Cortex of kidney (tissue), 1 donor: ENCODE measurements at places on chromosomes 12 and 14.

GRCh38 chr14:67423424-67423823, 11.5 kb upstream of the PLEK2 start:
- no peak for DNase-seq

DNA sequence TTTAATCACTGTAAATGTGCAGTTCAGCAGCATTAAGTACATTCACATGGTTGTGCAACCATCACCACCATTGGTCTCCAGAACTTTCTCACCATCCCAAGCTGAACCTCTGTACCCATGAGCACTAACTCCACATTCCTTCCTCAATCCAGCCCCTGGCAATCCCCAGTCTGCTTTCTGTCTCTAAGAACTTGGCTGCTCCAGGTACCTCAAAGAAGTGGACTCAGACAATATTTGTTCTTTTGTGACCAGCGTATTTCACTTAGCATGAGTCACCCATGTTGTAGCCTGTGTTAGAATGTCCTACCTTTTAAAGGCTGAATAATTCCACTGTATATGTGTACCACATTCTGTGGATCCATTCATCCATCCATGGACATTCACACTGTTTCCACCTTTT, 64.6 kb downstream of the SLC24A4 start:
- no peak for DNase-seq

- DNase-seq: no peak
Measured at GRCh38 chr12:82757059-82757458, 70.4 kb downstream of the TMTC2 start.

DNA sequence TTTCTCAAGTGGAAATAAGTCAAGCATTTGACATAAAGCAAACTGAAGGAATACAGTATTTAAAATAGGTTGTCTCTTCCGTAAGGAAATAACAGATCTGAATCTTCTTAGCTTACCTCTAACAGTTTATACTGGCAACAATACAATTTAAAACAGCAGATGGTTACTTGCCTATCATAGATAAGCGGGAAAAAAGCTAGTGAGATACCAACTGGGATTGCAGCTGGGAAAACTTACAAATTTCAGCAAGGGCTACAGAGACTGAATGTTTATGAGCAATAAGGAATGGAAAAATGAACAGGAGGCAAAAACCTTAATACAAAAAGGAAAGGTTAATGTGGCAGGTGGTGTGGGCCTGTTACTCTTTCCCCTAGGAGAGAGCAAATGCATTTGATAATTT, 220.0 kb downstream of the RASSF9 start:
- no peak for DNase-seq

GRCh38 chr12:1670358-1671268, 20.3 kb upstream of the ADIPOR2 start:
- no peak for DNase-seq

DNA sequence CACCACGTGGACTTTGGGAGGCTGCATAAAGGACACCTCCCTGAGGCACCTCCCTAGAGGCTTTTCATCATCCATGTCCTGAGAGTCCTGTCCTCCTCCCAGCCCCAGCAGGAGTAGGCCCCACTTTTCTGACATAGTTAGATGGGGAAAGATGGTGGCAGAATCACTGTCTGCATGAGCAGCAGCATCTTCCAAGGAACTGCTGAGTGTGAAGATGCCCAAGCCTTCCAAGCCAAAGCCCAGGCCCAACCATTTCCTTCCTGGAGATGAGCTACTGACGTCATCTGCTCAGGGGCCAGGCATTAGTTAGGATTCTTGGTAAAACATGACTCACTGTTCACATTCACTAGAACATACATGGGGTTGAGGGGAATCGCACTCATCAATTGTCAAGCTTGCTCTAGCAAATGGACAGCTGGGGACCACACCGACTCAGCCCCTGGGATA, 37.3 kb downstream of the VDR start:
- DNase-seq: no peak

DNA sequence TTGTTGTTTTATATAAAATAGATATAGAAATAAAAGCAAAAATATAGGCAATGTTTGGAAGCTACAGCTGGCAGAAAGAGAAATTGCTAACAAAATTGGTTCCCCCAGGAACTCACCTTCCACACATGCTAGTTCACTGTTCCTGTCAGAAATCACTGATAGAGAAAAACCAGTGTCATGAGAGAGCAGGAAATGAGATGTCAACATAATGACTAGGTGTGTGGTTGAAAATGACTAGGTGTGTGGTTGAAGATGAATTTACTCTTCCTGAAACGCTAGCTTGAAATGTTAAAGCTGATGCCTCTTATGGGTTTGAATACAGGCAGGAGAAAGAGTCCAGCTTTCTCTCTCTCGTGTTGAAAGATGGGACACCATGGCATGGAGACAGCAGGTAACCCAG, 216.3 kb downstream of the C12orf42 start:
- no peak for DNase-seq

DNA sequence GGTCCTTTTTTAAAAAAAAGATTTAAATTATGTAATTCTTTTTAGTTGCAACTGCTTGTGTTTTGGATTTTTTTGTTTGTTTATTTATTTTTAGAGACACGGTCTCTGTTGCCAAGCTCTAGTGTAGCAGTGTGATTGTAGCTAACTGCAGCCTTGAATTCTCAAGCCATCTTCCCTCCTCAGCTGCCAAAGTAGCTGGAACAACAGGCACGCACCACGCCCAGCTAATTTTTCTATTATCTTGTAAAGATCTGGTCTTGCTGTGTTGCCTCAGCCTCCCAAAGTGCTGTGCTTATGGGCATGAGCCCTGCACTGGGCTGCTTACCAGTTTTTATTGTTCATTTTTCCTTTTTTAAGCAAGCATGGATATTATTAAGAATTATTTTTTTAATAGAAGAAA, 10.6 kb upstream of the ART4 start:
- DNase-seq: no peak

DNA sequence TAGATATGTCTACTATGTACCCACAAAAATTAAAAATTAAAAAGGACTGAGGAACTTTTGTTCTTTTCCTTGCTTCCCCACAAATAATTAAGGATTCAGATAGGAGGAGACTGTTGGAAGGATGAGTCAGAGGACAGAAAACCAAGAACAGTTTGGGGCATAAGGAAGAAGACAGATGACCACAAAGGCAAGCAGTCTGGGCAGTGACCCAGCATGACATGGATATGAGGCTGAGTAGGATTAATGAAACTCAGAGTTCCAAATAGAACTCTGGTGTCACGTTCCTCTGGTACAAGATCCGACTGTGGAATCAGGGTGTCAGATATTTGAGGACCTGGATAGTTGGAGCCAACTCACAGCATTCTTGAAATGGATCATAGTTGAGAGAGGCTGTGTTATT, 89.3 kb upstream of the SLC38A4 start:
- DNase-seq: no peak

DNA sequence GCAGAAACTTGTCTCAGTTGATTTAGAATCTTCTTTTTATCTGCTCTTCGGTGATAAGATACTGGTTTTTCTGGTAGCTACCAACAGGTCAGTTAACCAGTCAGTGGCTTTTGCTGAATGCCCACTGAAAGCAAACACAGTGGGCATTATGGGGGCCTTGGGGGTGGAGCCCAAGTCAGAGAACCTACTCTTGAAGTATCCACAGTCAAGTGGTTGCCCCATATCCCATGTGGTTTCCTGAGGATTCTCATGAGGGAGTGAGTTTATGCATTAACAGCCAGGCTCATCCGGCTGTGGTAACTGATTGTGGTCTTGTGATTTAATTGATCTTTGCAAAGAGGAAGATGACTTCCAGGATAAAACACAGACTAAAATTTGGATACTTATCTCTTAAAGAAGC, 83.7 kb downstream of the ST8SIA1 start:
- DNase-seq: no peak

- no peak for DNase-seq
Measured at GRCh38 chr12:21894792-21895595, 46.2 kb downstream of the ABCC9 start.

GRCh38 chr12:131363841-131364495, 346.9 kb upstream of the SFSWAP start:
- no peak for DNase-seq

DNA sequence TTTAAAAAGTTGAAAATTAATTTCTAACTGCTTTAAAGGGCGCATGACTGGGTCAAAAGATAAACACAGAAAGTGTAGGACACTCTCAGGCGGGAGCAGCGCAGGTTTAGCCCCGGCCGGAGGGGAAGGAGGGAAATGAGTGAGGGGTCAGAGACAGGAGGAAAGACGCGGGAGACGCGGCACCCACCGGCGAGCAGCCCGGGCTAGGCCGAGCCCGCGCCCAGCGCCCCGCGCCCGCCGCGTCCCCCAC, 591 bp downstream of the GXYLT1 start:
- no peak for DNase-seq

- DNase-seq: no peak
Measured at GRCh38 chr12:122003651-122004611, 17.8 kb upstream of the BCL7A start.

DNA sequence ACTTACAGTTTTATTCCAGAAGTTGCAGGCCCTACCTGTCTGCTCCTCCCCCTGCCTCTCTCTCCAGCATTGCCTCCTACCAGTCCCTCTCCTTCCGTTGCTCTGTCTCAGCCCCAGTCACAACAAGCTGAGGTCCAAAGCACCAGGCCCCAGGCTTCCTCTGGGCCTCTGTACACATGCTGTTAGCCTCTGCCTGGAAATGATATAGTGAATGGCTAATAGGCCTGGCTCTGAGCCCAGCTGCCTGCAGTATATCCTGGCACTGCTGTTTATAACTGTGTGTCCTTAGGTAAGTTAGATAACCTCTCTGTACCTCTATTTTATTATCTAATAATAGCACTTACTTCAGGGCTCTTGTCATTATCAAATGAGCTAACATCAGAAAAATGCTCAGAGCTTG, 114.9 kb upstream of the PWP1 start:
- DNase-seq: no peak

DNA sequence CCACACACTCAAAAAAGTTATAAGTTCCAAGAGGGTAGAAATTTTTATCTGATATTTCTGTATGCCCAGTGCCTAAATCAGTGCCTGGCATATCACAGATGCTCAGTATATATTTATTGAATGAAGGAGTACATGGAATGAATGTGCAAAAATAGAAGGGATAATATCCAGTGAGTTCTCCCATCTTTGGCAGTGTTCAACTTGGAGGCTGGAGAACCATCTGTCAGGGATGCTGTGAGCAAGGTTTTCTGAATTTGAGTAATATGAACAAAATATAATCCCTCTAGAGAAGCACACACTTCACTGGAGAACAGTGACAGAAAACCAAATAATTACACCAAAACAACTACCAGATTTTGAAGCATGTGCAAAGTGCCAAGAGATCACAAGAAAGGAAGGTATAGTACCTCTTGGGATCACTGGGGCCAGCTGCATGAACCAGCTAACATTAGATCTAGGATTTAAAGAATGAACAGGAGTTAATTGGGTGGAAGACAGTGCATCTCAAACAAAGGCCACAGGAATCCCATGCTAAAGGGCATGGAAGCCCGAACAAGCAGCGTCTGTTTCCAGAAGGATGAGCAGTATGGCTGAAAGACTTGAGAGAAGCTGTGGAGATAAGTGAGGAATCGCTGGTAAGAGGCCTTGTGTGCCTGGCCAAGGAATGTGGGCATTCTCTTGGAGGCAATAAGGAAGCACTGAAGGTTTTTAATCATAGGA, 11.5 kb downstream of the SLC8A3 start:
- DNase-seq: no peak

DNA sequence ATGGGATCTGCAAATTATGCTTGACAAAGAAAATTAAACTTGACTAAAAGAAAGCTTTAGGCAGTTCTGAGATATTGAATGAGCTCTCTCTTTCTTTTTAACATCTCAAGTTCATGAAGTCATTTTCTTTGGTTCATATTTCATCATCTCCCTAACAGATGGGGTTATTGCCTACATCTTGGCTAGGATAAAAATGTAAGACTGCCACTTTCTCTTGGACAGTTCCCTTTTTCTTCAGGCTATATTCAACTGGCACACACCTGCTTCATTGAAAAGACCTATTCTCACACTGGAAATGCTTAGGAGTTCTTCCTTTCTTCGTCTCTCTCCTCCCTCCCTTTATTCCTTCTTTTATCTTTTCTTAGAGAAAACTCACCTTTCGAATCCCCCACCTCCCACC, 355.9 kb upstream of the SEL1L start:
- no peak for DNase-seq

GRCh38 chr12:63949902-63950301, 105.4 kb downstream of the SRGAP1 start:
- no peak for DNase-seq

DNA sequence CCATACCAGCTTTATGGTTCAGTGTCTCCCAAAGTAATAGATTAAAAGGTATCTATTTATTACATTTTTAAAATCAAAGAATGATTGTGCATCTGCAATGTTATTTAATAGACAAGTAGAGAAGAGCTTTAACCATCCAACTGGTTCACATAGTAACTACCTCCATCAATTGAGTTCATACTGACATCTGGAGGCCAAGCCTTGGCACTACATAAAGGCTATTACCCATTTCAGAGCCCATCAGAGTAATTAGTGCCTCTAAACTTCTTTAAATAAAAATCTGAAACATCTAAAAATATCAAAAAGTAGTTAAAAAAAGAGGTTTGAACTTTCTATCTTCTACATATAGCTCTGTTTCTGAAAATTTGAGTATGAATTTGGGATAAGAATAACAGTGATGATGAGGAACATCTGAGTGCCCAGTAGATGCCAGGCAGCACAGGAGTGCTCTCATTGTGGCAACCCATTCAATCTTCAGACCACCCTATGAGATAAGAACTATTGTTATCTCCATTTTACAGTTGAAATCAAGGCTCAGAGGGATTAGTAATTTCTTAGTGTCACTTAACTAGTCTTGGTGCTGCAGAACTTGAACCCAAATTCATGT, 132.9 kb upstream of the DAAM1 start:
- DNase-seq: no peak

GRCh38 chr14:89136587-89136986, 280.4 kb downstream of the FOXN3 start:
- DNase-seq: no peak

- no peak for DNase-seq
Measured at GRCh38 chr14:101502761-101503392, 58.4 kb upstream of the DIO3 start.

DNA sequence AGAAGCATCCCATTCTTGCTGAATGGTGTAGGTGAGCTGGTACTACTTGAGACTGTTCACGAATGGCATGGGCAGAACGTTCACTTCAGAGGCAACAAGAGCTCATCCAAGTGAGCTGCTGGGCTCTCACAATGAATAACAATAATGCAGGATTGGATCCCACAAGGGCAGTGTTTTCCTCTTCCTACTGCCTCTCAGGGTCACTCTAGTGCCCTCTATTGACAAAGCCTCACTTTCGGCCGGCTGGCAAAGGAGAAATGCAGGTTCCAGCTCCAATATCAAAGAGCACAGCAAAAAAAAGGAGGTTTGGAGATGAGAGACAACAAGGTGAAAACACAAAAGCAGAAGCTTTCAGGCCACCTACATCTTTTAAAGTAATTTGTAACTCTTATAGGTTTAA, 74.6 kb upstream of the MYF6 start:
- no peak for DNase-seq

- DNase-seq: no peak
Measured at GRCh38 chr12:117699575-117699974, 269.2 kb downstream of the KSR2 start.

DNA sequence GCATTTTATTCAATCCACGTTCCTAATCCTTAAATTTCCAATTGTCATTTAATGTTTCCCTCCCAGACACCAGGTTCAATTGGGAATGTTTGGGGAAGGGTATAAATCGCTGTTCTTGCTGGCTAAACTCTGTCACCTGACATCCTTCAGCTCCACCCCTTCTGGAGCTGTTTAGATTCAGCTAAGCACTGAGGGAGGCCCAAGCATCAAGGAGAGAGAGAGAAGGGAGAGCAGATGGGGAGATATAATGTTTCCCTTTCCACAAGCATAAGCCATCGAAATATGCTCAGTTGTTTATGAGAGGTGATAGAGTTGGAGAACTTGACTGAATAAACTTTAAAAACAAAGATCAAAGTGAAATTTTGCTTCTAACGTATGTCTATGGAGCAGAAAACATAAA, 1.8 kb downstream of the ABCC9 start:
- no peak for DNase-seq
